ENCODE measurements at places on chromosomes 1 and 21.

- no peak for DNase-seq
These were observed 24.0 kb downstream of the ABCA4 start for GRCh38 chr1:94096797-94097549.

DNA sequence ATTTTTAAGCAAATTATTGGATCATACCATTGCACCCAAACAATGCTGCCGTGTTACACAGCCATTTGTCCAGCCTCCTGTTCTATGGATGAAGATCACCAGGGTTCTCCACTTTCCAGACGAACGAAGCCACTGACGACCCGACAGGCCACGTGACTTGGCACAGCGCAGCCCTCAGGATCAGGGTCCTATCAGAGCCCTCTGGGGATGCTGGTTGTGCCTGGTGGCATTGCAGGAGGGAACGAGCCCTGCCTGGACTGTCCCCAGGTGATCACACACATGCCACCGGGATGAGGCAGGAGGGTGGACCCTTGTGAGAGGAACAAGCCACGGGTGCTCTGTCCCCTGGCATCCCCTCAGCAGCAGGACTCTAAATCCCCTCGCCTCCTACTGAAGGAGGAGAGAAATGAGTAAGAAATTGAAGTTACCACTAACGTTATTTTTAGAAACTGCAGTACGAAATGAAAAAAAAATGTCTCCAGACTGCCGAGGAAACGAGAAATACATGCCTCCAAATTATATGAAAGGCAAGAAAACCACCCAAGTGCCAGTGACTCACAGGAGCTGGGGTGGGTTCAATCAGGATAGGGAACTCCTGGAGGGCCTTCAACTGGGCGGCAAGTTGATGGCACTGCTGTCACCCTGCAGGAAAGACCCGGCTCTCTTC is 58.7 kb upstream of the PDE9A start:
- peak; percentile 14 for DNase-seq

GRCh38 chr21:41752231-41752681 is 14.6 kb downstream of the RIPK4 start:
- DNase-seq, result peak; percentile 84

DNA sequence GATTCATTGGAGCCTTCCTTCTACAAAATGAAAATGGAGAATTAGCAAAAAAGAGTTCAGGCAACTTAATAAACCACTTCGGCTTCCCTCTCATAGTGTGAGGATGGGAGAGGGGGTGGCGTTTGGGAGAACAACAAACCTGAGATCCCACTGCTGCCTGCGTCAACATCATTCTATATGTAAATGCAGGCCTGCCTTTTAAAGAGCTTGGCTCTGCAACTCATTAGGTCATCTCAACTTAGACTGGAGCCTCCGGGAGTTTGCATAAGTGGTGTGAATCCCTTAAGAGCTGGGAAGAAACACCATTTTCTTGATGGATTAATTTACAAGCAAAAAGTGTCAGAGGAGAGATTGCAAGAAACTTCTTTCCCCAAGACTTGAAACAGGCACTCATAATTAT is 127.6 kb upstream of the DAB1 start:
- DNase-seq, result no peak

DNA sequence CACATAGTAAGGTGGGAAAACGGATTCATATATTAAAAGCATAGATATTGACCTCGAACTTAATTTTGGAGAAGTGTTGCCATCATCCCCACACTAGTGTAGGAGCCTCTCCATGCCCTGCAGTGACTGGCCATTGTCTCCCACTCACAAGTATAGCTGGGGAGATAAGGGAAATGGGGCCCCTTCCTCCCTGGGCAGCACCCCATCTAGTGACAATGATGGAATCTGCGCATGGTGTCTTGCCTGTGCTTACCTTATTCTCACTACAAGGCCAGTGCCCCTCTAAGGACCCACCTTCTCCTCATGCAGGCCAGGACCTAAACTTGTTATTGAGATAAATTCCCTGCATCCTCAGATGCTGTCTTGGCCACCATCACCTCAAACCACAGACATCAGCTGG is 374.9 kb downstream of the NTNG1 start:
- DNase-seq, result no peak

DNA sequence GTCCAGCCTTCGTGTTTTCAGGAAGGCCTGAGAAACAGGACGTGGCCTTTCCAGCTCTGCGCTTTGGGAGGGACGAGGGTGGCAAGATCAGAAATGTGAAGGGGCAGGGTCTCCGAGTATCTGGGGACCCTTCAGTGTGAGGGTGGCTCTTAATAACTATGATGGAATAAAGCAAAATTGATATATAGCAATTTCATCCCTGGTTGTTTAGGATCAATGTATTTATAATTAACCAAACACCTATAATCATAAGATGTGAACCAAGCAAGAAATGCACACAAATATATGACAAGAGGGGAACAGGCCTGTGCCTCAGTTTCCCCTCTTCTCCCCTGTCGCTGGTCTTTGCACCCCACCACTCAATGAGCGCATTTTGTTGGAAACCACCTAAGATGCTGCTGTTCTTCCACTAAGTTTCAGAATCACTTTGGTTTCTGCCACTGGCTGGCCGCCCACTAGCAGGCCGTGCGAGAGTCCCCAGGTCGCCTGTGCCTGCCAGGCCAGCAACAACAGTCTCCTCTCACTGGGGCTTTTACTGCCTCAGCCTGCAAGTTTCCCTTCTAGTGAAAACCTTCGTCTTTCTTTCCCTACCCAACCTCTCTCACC is 36.6 kb downstream of the UBASH3A start:
- DNase-seq, result no peak

- DNase-seq, result no peak
These were observed 78.0 kb upstream of the TNFSF18 start for GRCh38 chr1:173128742-173129141.

GRCh38 chr1:183231545-183231944 is 45.5 kb downstream of the LAMC2 start:
- no peak for DNase-seq

- no peak for DNase-seq
These were observed 46.6 kb downstream of the LYST start for GRCh38 chr1:235820061-235820460.

DNA sequence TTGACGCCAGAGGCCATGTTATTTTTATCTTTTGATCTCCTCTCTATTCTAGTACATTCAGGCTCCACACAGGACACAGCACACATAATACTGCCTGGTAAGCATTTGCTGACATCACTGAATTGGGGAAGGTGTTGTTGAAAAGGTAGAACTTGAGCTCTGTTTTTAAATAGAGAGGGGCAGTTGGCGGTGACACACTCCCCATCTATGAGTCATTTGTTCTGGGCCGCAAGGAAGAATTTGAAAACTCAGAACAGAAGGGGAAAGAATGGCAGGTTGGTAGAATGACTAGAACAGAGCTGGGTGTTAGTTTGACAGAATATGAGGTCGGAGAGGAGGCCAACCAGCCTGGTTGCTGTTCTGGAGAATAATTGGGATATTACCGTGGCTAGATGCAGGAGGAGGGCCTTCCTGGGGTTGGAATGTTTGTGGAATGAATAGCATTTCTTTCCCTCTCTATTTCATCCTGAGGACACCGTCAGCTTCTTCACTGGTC is 52.1 kb upstream of the ERRFI1 start:
- DNase-seq, result peak; percentile 84

DNA sequence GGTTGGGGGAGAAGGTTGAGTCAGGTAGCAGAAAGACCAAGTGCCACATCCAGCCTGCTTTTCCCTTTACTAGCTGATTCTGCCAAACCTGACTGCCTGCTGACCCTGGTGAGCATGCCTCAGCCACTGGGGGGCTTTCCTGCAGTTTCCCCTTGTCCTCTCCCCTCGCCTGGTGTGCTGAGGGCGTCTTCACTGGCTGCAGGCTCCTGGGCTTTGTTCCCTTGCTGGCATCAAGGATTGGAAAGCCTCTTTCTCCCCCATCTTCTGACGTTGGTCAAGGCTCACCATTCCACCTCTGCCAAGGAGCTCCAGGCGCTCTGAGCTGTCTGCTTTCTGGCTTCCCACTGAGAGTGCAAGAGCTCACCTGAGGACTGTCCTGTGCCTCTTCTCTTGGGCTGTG is 28.4 kb downstream of the MAN1C1 start:
- no peak for DNase-seq

DNA sequence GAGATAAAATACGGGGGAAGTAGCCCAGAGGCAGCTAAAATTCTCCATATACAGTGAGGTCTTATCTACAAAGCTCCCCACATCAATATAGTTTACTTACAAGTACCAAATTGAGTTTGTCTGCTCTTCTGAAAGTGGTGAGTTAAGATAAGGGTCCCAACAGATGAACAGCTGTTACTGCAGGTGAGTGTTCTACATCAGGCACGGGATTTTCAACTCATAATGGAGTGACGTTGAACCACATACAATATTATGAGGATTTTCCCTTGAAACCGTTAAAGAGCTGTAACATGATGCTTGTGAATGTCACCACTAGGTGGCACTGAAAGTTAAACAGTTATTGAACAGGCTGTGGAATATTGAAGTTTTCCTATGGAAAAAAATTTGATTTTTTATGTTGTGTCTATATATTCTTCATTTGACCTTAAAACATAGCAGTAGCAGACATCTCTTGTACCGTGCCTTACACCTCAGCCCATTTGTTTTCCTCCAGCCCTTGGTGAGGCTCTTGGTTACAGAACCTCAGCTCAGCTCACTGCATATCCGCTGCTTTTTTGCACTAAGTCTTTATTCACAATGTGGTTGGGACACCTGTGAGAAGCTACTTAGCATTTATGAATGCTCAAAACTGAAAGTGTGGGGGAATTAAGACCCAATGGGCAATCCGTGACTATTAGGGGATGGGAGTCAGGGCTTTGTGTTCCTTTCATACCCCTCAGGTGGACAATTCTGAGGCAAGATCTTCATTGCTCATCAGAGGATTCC is 23.2 kb downstream of the CD1D start:
- peak; percentile 64 for DNase-seq

GRCh38 chr1:40582116-40582515 is 50.7 kb downstream of the ZNF684 start:
- DNase-seq, result peak; percentile 62

DNA sequence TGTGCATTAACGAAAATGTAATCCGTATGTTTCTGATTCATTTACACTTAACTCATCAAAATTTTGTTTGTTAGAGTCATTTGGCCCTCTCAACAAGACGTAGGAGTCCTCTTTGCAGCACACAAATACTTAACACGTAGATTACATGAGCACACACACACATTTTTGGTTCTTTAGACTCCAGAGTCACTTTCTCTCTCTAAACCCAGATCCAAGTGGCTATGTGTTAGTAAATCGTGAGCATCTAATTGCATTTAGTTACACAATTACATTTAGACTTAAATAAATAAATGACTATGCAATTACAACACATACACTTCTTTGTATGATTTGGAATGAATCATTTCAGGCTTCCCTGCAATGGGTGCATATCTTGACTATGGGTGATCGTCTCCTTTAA is 109.0 kb upstream of the GREM2 start:
- DNase-seq, result peak; percentile 33

DNA sequence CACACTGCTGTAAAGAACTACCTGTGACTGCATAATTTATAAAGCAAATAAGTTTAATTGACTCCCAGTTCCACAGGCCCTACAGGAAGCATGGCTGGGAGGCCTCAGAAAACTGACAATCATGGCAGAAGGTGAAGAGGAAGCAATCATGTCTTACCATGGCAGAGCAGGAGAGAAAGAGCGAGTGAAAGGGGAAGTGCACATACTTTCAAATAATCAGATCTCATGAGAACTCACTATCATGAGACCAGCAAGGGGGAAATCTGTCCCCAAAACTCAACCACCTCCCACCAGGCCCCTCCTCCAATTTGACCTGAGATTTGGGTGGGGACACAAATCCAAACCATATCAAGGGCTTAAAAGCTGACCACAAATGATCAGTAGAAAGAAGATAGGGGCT is 493.2 kb downstream of the PTPRC start:
- no peak for DNase-seq

DNA sequence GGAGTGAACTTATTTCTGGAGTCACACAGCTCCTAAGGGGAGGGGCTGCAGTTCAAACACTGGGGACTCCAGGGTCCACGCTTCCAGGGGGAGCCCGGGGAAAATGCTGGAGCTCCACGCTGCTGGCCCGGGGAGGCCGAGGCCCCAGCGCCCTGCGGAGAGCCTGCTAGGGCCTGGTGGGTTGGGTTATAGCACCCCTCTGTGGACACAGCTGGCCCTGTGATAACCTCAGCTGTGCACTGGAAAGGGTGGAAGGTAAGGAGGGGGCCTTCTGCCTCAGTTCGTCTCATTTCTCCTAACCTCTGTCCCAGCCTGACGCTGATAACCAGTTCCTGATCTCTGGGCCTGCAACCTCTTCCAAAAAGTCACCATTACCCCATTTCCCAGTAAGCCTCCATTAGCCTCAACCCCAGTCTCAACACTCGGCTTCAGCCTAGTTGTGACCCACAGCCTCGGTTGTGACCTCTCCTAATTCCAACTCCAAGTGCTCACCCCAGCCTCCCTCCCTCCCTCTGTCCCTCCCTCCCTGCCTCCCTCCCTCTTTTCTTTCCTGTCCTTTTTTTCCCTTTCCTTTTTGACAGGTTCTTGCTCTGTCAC is 7.1 kb downstream of the NBL1 start:
- DNase-seq, result peak; percentile 58

DNA sequence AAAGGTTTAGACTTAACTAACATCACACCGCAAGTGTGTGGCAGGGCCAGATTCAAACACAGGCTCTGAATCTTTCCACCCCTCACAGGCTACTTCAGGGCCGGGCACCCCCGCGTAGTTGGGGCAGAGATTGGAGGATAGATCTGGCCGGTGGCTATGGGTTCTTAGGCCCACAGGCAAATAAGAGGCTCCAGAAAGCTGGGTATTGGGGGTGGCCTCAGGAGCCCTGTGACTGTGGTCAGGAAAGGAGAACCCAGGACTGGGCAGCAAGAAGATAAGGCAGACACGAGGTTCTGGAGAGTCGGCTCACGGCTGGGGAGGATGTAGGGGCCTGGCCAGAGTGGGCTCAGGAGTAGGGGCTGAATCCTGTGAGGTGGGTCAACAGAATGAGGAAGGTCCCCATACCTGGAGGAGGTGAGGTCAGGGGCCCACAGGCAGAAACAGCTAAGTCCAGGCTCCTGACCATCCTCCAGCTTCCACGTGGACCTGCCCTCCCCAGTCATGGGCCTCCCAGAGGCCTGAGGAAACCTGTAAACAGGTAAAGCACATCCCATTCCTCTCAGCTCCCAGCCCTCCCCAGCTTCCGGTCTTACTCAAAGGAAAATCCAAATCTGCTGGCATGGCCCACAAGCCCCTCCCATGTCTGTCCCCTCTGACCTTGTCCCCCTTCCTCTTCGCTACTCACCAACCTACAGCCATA is 306.2 kb downstream of the MATN1 start:
- DNase-seq, result no peak
